ENCODE measurements at places on chromosomes 11 and 22. TPM values are rescaled to one million over a fixed set of nuclear protein-coding genes. Genes with fewer than 3 reads are reported as not detected.

GRCh38 chr11:66979336-66979980 is 4.4 kb downstream of the C11orf86 start:
- DNase-seq = no peak

GRCh38 chr22:20940186-20940651 is 23.0 kb downstream of the CRKL start:
- no peak for DNase-seq

- no peak for DNase-seq
Measured at GRCh38 chr11:121241343-121242211, 51.0 kb upstream of the SC5D start.

DNA sequence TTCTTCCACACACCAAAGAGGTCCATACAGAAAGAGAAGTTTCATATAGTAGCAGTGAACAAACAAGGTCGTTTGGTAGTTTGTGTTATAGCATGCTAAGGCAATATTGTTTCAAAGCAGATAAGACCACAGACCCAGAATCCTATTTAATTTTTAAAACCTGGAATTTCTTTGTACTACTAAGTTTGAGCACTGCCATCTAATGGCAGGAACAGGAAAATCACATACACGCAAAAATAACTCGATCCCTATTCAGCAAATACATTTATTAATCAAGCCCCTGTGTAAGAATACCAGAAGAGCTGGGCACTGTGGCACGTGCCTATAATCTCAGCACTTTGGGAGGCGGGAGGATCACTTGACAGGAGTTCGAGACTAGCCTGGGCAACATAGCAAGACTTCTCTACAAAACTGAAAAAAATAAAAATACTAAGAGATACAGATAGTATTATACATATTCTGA is 2.9 kb upstream of the BTBD10 start:
- peak; percentile 27 for DNase-seq

- DNase-seq = no peak
Measured at GRCh38 chr11:4606231-4607015, 1.6 kb downstream of the TRIM68 start.

- no peak for DNase-seq
Measured at GRCh38 chr22:48884324-48884723, 943.3 kb downstream of the BRD1 start.

- no peak for DNase-seq
Measured at GRCh38 chr11:19162951-19163505, 38.8 kb downstream of the CSRP3 start.

- DNase-seq = no peak
Measured at GRCh38 chr11:74522776-74523175, 29.3 kb upstream of the LIPT2 start.

- no peak for DNase-seq
Measured at GRCh38 chr11:1916132-1916985, 3.1 kb upstream of the TNNT3 start.

GRCh38 chr11:124811399-124812125 is 11.4 kb upstream of the MSANTD2 start:
- DNase-seq = no peak

- no peak for DNase-seq
Measured at GRCh38 chr22:47123006-47123826, 360.8 kb downstream of the TBC1D22A start.

- DNase-seq = no peak
Measured at GRCh38 chr11:61771985-61772455, 19.6 kb downstream of the MYRF start.

DNA sequence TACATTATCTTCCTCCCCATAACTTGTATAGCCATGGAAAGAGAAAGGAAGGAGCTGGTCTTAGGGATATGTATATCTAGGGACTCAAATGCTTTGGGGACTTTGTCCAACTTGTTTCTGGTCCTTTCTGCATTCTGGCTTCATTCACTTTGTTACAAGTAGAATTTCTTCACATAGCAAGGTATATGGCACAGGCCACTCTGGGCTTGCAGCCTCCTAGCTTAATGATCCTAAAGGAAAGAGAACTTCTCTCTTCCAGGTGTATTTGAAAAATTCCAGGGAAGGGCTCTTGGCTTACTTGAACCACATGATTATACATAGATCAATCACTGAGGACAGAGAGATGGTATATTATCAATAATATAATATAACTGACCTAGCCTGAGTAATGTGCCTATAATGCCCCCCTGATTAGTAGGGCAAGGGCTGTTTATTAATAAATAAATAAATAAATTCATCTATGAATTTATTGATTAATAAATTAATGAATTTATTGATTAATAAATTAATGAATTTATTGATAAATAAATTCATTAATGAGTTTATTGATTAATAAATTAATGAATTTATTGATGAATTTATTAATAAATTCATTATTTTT is 48.2 kb upstream of the CEP295 start:
- DNase-seq = no peak

GRCh38 chr22:46942799-46943785 is 180.6 kb downstream of the TBC1D22A start:
- DNase-seq = no peak

DNA sequence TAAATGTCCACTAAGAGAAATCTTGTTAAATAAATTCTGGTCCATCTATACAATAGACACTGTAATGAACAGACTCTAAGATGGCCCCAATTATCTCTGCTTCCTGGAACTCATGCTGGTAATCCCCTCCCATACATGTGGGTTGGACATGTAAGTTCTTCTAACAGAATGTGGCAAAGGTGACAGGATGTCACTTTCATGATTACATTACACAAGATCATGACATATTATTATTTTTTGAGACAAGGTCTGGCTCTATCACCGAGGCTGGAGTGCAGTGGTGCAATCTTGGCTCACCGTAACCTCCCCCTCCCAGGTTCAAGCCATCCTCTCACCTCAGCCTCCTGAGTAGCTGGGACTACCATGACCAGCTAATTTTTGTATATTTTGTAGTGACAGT is 14.6 kb upstream of the NDUFC2 start:
- DNase-seq = no peak

DNA sequence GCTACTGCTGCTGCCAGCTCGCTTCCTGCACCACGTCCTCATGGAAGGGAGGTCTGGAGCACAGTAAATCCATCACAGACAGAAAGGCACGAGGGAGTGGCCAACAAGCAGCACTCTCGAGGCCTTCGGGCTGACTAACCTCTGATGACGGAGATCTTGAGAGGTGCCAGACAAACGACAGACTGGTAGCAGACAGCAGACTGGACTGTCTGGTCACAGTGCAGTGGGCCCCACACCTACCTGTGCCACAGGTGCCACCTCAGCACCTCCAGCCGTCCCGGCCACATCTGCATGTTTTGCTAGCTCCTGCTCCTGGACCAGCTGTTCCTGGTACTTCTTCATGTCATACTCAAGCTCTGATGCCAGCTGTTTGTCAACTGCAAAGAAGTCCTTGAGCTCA is 64.1 kb downstream of the NCAPD3 start:
- no peak for DNase-seq

The APLNR gene
- total RNA-seq = not detected

The TTLL12 gene
- total RNA-seq = 38.1 TPM

The HOATZ gene
- not detected for total RNA-seq

The SCGB1C1 gene
- total RNA-seq = not detected

The NLRP10 gene
- total RNA-seq = not detected

The GLB1L2 gene
- total RNA-seq = 0.27 TPM

The OR51E2 gene
- not detected for total RNA-seq

The HIC2 gene
- 13.7 TPM for total RNA-seq

The MRPL17 gene
- 97.9 TPM for total RNA-seq

The ESRRA gene
- total RNA-seq = 28.3 TPM

The CDK2AP2 gene
- total RNA-seq = 23.2 TPM

The APOL6 gene
- 7.5 TPM for total RNA-seq

Data from HepG2 (cell line).